ENCODE measurements at places on chromosomes 6 and 20.
A peak's percentile ranks its signal among the peaks of the same experiment; 100 is the strongest.

DNA sequence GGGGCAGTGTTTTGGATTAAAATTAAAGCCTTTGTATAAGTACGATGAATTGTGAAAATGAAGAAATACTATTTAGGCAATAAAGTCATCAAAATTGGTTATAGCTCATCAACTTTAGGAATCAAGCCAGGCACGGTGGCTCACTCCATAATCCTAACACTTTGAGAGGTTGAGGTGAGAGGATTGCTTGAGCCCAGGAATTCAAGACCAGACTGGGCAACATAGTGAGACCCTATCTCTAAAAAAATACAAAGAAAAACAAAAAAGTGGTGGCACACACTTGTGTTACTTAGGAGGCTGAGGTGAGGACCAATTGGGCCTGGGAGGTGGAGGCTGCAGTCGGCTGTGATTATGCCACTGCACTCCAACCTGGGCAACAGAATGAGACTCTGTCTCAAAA lies 8.5 kb upstream of the RHAG start:
- DNase-seq, result no peak

DNA sequence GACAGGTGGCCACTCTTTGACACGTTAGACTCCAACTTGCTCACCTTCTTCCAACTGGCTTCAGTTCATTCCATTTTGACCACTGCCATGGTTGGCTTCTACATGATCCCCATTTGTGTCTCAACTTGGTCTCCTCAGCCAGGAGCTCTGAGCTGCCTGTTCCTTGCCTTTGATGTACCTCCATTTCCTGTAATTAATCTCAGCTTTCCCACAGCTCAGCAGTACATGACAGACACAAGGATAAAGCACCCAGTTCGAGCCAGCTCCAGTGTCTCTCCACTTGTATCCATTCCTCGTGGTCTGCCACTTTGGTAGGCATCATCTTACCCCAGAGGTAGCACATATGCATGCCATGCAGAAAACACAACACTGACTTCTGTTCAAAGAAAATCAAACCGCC lies 161.0 kb downstream of the TSHZ2 start:
- DNase-seq, result no peak

- DNase-seq, result peak; percentile 16
These were observed 72.6 kb upstream of the LY86 start for GRCh38 chr6:6515691-6516607.

- DNase-seq, result no peak
These were observed 246.0 kb upstream of the TENT5A start for GRCh38 chr6:81998432-81998831.

GRCh38 chr20:44069203-44070011 lies 117.6 kb downstream of the JPH2 start:
- peak; percentile 19 for DNase-seq

DNA sequence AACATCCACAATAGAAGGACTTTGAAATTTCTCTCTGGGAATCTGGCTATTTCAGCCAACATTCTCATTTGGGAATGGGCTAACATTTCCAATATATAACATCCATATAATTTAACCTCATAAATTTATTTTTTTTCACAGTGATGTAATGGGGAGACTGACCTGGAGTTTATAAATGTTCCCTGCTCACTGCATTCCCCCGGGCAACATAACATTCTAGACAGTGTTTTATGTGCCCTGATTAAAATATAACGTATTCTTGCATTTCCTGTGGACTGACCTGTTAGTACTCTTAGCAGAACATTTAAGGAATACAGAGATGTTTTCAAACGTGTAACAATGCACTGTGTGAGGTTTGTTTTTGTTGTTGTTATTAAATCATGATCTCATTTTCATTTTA lies 20.9 kb downstream of the TSHZ2 start:
- no peak for DNase-seq

GRCh38 chr20:57432862-57433491 lies 41.8 kb downstream of the RBM38 start:
- peak; percentile 35 for DNase-seq

DNA sequence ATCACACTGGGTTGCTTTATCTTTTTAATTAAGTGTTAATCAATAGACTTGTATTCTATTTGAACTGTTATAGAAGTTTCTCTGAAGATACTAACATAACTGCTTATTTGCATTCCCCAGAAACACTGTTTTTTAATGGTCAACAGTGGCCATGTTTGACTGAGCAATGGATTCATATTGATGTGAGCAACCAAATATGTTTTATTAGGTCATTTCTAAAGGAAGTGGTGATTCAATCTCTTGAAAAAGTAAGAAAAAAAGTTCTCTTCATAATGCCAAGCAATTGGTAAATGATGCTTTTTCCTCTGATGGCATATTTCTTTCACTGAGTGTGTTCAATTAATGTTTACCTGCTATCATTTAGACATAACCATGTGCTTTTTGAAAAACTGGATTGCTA lies 593.0 kb upstream of the CITED2 start:
- no peak for DNase-seq

GRCh38 chr6:83589076-83589475 lies 76.7 kb downstream of the PRSS35 start:
- no peak for DNase-seq

- no peak for DNase-seq
These were observed 135.8 kb upstream of the HMGCLL1 start for GRCh38 chr6:55714831-55715230.

DNA sequence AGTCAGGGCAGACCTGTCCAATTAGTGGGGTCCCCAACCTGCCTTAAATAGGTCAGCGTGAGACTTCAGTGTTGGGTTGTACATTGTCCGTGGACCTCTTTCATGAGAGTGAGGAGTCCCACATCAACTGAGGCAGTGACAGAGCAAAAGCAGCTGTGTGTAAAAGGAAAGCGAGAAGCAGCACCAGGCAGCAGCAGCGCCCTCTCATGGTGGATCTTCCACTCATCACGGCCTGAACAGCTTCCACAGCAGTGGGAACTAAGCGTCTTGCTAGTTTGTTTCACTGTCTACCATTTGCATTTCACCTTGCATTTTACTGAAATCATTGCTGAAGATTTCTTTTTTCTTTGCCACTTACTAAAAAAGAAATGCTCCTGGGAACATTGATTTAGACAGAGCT lies 333.8 kb downstream of the PKHD1 start:
- DNase-seq, result no peak

- DNase-seq, result no peak
These were observed 81.9 kb downstream of the MDGA1 start for GRCh38 chr6:37615564-37616340.

- DNase-seq, result no peak
These were observed 37.3 kb upstream of the BPIFA2 start for GRCh38 chr20:33130568-33131061.

GRCh38 chr20:21027569-21027968 lies 78.6 kb downstream of the LINC00237 start:
- no peak for DNase-seq

- no peak for DNase-seq
These were observed 400.2 kb downstream of the QKI start for GRCh38 chr6:163814494-163815364.

GRCh38 chr20:49750611-49751396 lies 37.1 kb upstream of the B4GALT5 start:
- no peak for DNase-seq

GRCh38 chr6:14063756-14064155 lies 53.8 kb upstream of the CD83 start:
- no peak for DNase-seq

GRCh38 chr6:5751525-5752390 lies 255.0 kb downstream of the NRN1 start:
- no peak for DNase-seq

GRCh38 chr6:32212076-32212760 lies 11.6 kb downstream of the NOTCH4 start:
- no peak for DNase-seq

GRCh38 chr20:57460781-57461465 lies 64.0 kb downstream of the CTCFL start:
- DNase-seq, result no peak

GRCh38 chr6:134117409-134117808 lies 65.0 kb upstream of the SLC2A12 start:
- no peak for DNase-seq

DNA sequence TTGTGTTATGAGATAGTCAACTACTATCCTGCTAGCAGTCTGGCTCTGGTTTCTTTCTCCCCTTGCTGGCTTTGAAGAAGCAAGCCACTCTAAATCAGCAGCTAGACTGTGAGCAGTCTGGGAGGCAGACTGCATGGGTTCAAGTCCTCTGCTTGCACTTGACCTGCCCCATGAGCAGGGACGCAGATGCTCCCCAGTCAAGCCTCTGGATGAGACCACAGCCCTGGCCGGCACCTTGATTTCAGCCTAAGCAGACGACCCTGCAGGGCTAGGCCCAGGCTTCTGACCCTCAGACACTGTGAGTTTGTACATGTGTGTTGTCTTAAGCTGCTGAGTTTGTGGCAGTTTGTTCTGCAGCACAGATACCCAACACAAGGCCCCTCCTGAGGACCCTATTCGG lies 105.8 kb downstream of the SULF2 start:
- no peak for DNase-seq

- DNase-seq, result no peak
These were observed 301.0 kb upstream of the RUNX2 start for GRCh38 chr6:45027126-45027525.

GRCh38 chr6:139588734-139589593 lies 214.5 kb upstream of the CITED2 start:
- no peak for DNase-seq

GRCh38 chr6:117840541-117840983 lies 66.5 kb upstream of the SLC35F1 start:
- no peak for DNase-seq

DNA sequence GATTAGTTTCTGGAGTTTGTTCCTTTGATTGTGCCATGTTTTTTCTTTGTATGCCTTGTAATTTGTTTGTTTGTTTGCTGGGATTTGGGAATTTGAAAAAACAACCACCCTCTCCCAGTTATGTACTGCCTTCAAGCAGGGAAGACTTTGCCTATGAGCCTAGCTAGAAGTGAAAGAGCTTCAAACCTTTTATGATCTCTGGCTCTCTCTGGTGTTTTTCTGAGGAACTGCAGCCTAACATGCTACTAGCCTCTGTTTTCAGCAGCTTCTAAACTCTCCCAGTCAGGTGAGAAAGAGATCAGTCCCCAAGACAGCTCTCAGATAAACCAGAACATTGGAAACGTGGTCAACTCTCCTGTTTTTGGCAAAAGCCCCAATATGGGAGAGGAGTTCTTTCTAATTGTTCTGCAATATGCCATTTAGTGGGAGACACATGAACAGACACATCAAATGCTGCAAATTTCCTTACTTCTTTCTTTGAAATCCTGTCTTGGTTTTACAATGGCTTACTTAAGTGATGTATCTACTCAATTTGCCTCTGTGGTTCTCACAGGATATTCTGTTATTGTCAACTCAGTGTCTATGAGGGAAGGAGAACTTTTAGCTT lies 58.9 kb upstream of the SERINC1 start:
- peak; percentile 49 for DNase-seq

- no peak for DNase-seq
These were observed 84.2 kb downstream of the TRERF1 start for GRCh38 chr6:42367353-42368011.

Measured in stimulated activated CD4-positive, alpha-beta T cell treated with anti-CD3 and anti-CD28 coated beads, Interleukin-1b, Interleukin-23, amount 100 ng/mL, for 4 hours (primary cell).